ENCODE measurements at places on chromosomes 5 and 9.

GRCh38 chr5:153672347-153673090 is 182.0 kb downstream of the GRIA1 start:
- peak; percentile 30 for DNase-seq

- peak; percentile 81 for DNase-seq
These were observed 176.6 kb upstream of the FREM1 start for GRCh38 chr9:15086778-15087324.

GRCh38 chr5:176574297-176574591 is 25.1 kb downstream of the CDHR2 start:
- DNase-seq = no peak

- no peak for DNase-seq
These were observed 100.0 kb upstream of the IL6ST start for GRCh38 chr5:56094579-56095361.

- DNase-seq = peak; percentile 70
These were observed 189.5 kb downstream of the ACTL7B start for GRCh38 chr9:108666240-108666784.

DNA sequence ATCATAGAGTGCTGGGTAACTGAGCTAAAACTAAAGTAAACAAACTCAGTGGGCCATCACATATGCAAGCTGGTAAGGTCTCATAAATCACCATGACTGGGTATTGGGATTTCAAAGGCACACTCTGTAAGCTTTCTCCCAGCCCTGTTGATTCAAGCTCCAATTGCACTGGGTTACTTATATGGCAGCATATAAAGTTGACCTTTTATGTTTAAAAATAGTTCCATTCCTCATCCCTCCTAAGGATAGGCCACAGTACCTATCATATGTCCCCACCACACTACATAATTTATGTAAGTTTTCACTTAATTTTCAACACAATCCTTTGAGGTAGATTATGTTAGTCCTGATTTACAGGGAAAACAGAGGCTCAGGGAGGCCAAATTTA is 438.4 kb downstream of the RAB3C start:
- DNase-seq = no peak

- peak; percentile 80 for DNase-seq
These were observed 79.5 kb upstream of the HTR4 start for GRCh38 chr5:148733601-148734438.

GRCh38 chr9:17623965-17624364 is 45.1 kb downstream of the SH3GL2 start:
- DNase-seq = no peak

- DNase-seq = no peak
These were observed 6.2 kb downstream of the NDUFB6 start for GRCh38 chr9:32566770-32567169.

GRCh38 chr5:107937651-107938355 is 267.1 kb upstream of the EFNA5 start:
- DNase-seq = no peak
